Amniotic stem cell (primary cell): ENCODE measurements at places on chromosomes 7 and 10.
A peak's percentile ranks its signal among the peaks of the same experiment; 100 is the strongest.

DNA sequence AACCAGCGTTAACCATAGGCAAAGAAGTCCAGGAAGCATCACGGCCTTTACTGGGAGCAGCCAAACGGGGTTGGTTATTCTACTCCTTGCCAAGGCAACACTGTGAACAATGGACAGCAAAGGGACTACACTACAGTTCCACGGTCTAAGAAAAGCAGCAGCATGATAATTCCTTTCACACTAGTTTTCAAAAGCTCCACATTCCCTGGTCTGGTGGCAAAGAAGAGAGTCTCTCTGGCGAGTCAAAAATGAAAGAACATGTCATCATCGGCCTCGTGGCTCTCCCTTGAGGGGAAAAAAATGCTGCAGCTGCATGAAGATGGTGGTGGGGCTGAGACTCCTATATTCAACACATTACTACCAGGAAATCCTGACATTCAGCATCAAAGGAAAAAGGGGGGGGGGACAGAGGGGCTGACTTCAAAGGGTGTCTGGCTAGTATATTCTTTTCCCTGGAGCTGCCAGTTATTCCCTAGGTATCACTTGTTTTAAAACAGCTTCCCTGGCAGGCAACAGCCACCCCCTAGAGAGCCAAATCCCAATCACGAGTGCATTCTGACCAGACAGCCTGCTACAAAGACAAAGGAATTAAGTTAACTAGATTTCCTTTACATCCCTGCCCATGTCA lies 49.1 kb downstream of the SLC37A3 start:
- no peak for DNase-seq

GRCh38 chr10:131810805-131811629 lies 89.8 kb upstream of the PPP2R2D start:
- no peak for DNase-seq

GRCh38 chr7:65307651-65308299 lies 65.9 kb upstream of the ZNF92 start:
- peak; percentile 8 for DNase-seq

- no peak for DNase-seq
These were observed 4.5 kb downstream of the BBIP1 start for GRCh38 chr10:110914431-110914830.

GRCh38 chr7:116438267-116438666 lies 61.3 kb upstream of the CAV2 start:
- DNase-seq: no peak

DNA sequence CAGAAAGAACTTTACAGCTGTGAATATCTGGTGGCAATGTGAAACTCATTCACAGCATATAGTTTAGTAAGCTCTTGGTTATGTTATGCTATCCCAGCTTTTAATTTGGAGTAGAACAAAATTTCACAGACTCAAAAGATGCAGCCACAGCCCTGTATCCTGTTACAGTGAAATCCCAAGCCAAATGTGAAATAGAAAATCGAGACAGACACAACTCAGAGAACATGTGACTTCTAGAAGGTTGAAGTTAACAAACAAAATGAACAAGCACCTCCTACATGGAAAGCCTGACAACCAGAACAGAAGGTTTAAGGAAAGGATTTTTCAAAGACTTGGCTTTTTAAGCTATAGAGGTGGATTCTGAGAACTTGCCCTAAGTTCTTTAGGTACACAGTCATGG lies 39.6 kb downstream of the JAZF1 start:
- no peak for DNase-seq

DNA sequence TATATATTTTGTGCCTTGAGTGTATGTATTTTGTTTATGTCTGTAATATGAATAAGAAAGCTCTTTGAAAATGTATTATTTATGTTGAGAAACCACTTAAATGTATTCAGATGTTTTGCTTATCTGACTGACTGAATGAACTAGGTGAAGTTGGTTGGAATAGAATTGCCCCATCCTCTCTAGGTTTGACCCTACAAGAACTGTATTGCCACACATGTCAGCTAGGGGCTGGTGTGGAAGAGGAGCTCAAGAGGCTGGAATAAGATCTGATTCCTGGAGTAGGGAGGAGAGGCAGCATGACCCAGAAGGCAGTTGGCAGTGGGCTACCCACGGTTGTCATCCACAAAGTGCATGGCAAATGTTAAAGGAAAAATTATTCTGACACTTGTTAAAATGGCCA lies 9.1 kb downstream of the SSMEM1 start:
- no peak for DNase-seq

- no peak for DNase-seq
These were observed 2.5 kb downstream of the VSTM4 start for GRCh38 chr10:49112851-49113250.

- DNase-seq: no peak
These were observed 175.6 kb upstream of the VWC2 start for GRCh38 chr7:49597805-49598204.

GRCh38 chr7:2474813-2475677 lies 1.2 kb downstream of the GRIFIN start:
- no peak for DNase-seq

DNA sequence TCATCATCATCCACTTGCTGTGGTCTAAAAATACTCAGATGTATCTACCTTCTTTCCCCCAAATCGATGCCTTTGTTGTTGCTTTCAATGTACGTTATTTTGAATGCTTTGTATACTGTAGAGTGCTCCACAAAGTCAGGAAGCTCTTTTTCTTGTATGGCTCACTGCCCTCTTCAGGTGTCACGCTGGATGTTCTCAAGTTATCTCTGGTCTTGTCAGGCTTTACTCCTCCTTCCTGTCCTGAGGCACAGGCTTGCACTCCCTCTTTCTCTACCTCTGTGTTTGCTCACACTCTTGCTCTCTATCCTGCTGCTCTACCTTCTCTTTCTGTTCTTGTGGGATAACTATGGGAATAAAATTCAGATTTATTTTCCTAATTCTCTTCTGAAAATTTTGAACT lies 381.3 kb downstream of the NRG3 start:
- no peak for DNase-seq

GRCh38 chr10:119412244-119413092 lies 130.1 kb downstream of the RGS10 start:
- DNase-seq: no peak

- DNase-seq: no peak
These were observed 36.1 kb downstream of the C10orf90 start for GRCh38 chr10:126634347-126634746.

- DNase-seq: no peak
These were observed 28.7 kb upstream of the ARHGAP22 start for GRCh38 chr10:48633381-48634197.

DNA sequence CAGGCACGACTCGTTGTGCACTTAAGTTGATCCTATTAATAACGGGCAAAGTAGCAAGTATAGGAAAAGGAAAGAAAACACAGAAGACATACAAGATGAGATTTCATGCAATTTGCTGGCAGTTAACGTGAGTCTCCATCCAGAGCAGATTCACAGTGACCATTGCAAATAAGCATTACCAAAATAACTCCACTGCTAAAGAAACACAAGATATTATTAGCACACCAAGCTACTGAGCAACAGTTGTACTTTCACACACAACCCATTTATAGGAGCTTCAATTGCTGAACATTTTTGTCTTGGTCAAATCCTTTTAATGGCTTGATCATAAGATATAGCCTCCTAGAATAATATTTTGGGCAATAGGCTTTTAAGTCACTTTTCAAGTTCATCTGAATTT lies 187.7 kb upstream of the HGF start:
- DNase-seq: no peak

GRCh38 chr7:33307205-33307604 lies 177.8 kb downstream of the BBS9 start:
- no peak for DNase-seq

GRCh38 chr10:5356302-5356763 lies 8.4 kb upstream of the UCN3 start:
- no peak for DNase-seq

GRCh38 chr10:92809840-92810239 lies 38.5 kb upstream of the EXOC6 start:
- DNase-seq: no peak

DNA sequence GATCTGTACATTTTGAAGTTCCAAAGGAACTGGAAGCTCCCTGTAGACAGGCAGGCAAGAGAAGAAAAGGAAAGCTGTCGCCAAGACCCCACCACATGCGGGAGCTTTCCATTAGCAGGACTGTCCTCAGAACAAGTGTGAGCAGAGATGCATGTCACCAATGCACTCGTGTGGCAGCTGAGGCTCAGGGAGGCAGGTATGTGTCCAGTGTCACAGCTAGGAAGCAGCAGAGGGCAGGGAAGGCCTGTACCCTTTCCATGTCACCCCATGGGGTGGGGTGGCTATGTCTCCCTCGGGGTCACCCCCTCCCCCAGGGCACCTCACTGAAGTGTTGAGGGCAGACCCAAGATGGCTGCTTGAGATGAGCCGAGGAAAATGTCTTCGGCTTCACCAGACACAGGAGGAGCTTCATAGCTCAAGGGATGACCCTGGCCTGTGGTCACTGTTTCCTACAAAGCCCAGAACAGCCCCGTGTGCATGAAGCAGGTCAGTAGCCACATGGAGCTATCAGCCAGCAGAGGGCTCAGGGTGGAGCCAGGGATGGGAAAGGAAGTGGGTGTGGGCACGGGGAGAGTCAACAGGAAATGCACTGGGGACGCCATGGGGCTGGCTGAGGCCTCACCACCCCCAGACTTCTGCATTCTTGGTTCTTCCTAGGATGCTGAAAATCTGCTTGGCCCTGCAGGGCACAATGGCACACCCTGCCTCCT lies 96.6 kb downstream of the FAM53B start:
- DNase-seq: no peak

DNA sequence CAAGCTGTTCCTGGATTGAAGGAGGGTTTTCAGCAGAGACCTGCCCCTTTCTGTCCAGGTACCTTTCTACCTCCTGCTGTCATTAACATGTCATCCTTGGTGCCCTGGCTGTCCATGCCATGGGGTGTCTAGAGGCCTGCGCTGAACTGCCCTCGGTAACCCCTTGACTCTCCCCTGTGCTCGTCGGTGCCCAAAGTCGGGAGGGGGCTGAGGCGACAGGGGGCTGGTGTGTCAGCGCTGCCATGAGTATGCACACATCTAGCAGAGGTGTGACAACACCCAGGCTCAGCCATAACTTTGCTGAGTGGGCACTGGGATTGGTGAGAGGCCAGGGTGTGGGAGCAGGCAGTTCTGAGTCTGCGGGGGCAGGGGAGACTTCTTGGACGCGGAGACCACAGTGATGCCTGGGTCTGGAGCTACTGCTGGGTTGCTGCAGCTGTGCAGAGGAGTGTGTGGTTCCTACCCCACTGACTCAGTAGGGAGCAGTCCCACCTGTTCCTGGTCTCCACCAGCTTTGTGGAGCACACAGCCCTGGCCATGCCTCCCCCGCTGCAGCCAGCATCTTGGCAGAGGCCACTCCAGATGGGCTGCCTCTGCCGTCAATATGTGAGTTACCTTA lies 376.2 kb upstream of the SEMA3C start:
- no peak for DNase-seq

GRCh38 chr7:44347546-44348114 lies 22.2 kb upstream of the CAMK2B start:
- DNase-seq: no peak

GRCh38 chr10:30384701-30385201 lies 35.7 kb upstream of the MTPAP start:
- peak; percentile 6 for DNase-seq

DNA sequence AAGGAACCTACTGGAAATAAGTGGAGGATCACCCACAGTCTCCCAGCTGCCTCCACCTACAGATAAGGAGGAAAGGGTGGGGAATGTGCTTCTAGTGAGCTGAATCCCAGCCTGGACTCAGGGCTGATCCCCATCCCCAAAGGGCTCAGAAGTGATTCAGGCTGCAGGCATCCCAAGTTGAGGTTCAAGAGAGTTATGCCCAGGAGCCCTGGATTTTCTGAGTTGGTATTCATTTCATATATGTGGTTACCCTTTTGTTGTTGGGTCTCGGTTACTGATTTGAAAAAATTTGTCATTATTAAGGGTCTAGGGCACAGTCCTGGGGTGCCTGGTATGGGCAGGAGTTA lies 30.0 kb upstream of the SRGN start:
- no peak for DNase-seq

DNA sequence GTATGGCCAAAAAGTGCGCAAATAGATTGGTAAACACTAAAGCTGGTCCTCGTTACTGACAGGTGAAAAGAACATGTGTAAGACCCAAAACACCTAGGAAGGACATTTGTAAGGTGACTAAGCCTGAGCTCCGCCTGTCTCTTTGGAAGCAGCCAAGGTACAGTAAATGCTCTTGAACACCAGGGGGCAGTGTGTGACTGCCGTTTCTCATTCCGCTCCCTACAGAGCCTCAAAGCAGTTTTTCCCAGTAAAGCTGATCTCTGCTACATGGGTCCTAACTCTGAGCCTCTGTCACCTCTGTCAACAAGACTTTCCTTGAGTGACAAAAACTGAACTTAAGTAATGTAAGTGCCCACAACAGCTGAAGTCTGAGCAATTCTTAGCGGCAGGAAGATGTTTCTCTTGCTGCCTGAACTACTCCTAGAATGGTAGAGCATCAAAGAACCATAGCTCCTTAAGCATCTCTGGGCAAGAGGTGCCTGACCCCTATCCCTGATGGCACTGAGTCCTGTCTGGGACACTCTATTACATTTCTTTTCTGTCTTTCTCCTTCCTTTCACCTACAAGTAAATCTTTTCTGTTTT lies 238.0 kb upstream of the INHBA start:
- DNase-seq: peak; percentile 71

GRCh38 chr10:20708305-20708704 lies 188.8 kb downstream of the NEBL start:
- no peak for DNase-seq

GRCh38 chr7:38977685-38978084 lies at the start of gene POU6F2:
Gene POU6F2 (plus strand): TSS chr7:38977909. CDS start chr7:38977954, 45 bp downstream.
- DNase-seq: no peak

DNA sequence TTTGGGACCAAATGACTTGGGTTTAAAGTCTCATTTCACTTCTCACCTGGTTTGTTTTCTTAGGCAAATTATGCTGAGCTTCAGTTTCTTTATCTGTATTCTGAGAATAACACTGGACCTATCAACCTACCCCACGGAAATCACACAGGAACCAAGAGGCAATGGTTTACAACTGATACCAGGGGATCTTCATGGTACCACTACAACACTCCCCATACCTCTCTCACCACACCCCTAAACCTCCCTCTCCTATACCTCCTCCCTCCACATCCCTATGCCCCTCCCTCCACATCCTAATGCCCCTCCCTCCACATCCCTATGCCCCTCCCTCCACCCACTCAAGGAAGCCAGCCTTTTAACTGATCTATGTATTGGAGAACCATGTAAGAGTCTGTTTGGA lies 9.9 kb downstream of the FAM204A start:
- DNase-seq: no peak

GRCh38 chr10:30437031-30437841 lies 3.3 kb downstream of the MAP3K8 start:
- DNase-seq: no peak
